ENCODE measurements at places on chromosomes 4 and X.

- H3K4me3 ChIP-seq = no peak overlapping the region
- no peaks in the 10 kb centered on the region for H3K36me3 ChIP-seq
- no peak overlapping the region for H3K27ac ChIP-seq
- DNase-seq = no peak
Measured at GRCh38 chrX:17564689-17565409, 172.4 kb upstream of the SCML1 start.

- peak; percentile 18 for DNase-seq
- H3K4me3 ChIP-seq = no peak overlapping the region
- no peaks in the 10 kb centered on the region for H3K36me3 ChIP-seq
Measured at GRCh38 chr4:20456407-20456806, 204.7 kb downstream of the SLIT2 start.

- H3K4me3 ChIP-seq = no peak overlapping the region
- H3K27me3 ChIP-seq = no peaks in the 10 kb centered on the region
- no peak overlapping the region for H3K27ac ChIP-seq
- no peak for DNase-seq
Measured at GRCh38 chr4:140989944-140990343, 143.3 kb downstream of the RNF150 start.

DNA sequence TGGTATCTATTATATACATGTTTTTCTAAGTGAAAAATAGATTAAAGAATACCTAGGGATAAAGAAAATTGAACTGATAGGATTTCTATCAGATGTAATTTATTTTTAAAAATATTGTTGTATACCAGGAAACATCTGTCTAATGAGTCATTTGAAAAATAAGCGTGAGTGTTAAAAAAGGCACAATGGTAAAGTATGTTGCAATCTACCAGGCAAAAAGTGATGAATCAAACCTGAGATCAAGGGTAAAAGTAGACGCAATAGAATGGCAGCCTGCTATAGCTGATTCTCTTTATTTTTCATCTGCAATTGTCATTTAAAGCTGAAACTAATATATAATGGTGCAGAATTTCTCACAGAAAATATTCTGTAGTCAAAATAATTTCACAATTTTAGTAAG lies 1119.6 kb downstream of the PCDH18 start:
- no peaks in the 10 kb centered on the region for H3K4me1 ChIP-seq
- no peak overlapping the region for H3K27ac ChIP-seq
- no peaks in the 10 kb centered on the region for H3K36me3 ChIP-seq
- no peaks in the 10 kb centered on the region for H3K27me3 ChIP-seq
- no peak overlapping the region for H3K4me3 ChIP-seq

- H3K4me1 ChIP-seq = peaks cover under 1% of the 10 kb centered on the region
- no peaks in the 10 kb centered on the region for H3K27me3 ChIP-seq
- H3K36me3 ChIP-seq = no peaks in the 10 kb centered on the region
- no peak overlapping the region for H3K4me3 ChIP-seq
- H3K27ac ChIP-seq = no peak overlapping the region
Measured at GRCh38 chr4:53961351-53961750, 103.1 kb downstream of the CHIC2 start.

- H3K27me3 ChIP-seq = no peaks in the 10 kb centered on the region
- no peak for DNase-seq
- no peaks in the 10 kb centered on the region for H3K4me1 ChIP-seq
- H3K4me3 ChIP-seq = no peak overlapping the region
- H3K36me3 ChIP-seq = no peaks in the 10 kb centered on the region
Measured at GRCh38 chr4:80611678-80611979, 276.1 kb downstream of the CFAP299 start.

DNA sequence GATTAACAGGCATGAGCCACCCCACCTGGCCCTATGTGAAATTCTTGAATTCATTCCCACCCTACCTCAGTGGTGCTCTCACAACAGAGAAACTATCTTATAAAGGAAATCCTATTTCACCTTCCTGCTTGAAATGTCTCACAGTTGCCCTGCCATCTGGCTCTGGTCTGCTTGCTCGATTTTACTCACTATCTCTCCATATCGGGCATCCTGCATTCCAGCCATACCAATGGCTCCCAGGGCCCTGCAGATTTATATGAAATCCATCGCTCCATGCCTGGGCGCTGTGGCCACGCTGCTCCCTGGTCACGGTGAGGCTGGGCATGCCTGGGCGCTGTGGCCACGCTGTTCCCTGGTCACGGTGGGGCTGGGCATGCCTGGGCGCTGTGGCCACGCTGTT lies 15.8 kb downstream of the SORBS2 start:
- H3K4me1 ChIP-seq = no peaks in the 10 kb centered on the region
- H3K4me3 ChIP-seq = no peak overlapping the region
- H3K27me3 ChIP-seq = no peaks in the 10 kb centered on the region
- no peak overlapping the region for H3K27ac ChIP-seq

- H3K27ac ChIP-seq = no peak overlapping the region
- no peaks in the 10 kb centered on the region for H3K27me3 ChIP-seq
- DNase-seq = no peak
Measured at GRCh38 chr4:121339307-121339706, 41.5 kb downstream of the QRFPR start.

DNA sequence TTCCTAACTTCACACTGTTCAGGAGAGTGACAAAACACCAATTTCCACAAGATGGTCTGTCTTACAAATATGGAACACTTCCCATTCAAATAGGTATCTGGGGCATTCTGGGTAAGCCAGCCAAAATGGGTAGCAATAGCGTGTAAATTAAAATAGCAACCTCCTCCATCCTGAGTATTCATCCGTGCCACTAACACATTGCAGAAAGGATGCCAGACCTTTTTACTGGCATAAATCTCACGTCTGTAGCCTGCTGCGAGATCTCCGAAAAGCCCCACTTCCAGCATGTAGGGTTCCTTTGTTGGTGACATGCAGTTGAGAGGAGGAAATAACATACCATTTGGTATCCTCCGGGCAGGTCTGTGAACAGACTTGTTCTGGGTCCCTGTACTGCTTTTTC lies 52.7 kb upstream of the RAI2 start:
- no peaks in the 10 kb centered on the region for H3K36me3 ChIP-seq
- no peak overlapping the region for H3K27ac ChIP-seq
- H3K27me3 ChIP-seq = no peaks in the 10 kb centered on the region
- DNase-seq = no peak
- H3K4me1 ChIP-seq = no peaks in the 10 kb centered on the region
- no peak overlapping the region for H3K4me3 ChIP-seq

GRCh38 chr4:81549984-81550383 lies 78.3 kb upstream of the RASGEF1B start:
- H3K27me3 ChIP-seq = no peaks in the 10 kb centered on the region
- H3K27ac ChIP-seq = no peak overlapping the region
- H3K36me3 ChIP-seq = no peaks in the 10 kb centered on the region
- DNase-seq = no peak
- no peak overlapping the region for H3K4me3 ChIP-seq

DNA sequence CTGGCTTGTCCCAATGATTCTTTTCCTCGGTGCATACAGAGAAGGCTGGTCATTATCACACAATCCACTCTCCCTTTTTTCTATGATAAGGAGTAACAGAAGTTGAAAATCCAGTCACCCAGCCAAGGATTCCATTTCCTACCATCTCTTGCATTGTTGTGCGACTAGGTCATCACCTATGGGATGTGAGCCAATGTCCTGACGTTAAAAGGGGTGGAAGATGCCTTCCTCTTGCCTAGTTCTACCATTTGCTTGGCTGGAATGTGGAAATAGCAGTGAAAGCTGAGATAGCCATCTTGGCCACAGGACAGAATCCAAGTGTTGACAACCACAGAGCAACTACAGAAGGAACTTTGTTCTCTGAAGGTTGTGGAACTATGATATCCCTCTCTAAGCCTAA lies 132.2 kb upstream of the KIT start:
- no peak overlapping the region for H3K27ac ChIP-seq
- peaks cover 1% of the 10 kb centered on the region for H3K4me1 ChIP-seq
- H3K36me3 ChIP-seq = no peaks in the 10 kb centered on the region
- peak; percentile 86 for DNase-seq
- H3K4me3 ChIP-seq = no peak overlapping the region

GRCh38 chr4:177266506-177266905 lies 43.2 kb upstream of the NEIL3 start:
- no peaks in the 10 kb centered on the region for H3K4me1 ChIP-seq
- H3K27ac ChIP-seq = no peak overlapping the region
- no peak for DNase-seq
- H3K4me3 ChIP-seq = no peak overlapping the region
- H3K36me3 ChIP-seq = no peaks in the 10 kb centered on the region

DNA sequence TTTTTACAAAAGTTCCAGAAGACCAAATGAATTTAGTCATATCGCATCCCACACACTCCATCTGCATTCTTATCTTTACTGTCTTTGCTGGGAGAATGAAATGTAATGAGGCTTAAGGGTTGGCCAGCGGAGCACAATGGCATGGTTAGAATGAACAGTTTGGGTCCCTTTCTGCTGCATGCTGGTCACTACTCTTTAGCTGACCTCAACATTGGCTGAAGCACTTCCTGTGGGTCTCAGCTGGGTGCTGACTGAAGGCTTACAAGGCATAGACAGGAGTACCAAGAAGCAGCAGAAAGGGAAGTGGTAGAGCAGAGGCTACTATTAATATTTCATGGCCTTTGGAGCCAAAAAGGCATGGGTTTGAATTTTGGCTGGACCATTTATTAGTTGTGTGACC lies 159.4 kb upstream of the GPC4 start:
- no peak for DNase-seq
- H3K4me1 ChIP-seq = no peaks in the 10 kb centered on the region
- H3K27ac ChIP-seq = no peak overlapping the region
- no peak overlapping the region for H3K4me3 ChIP-seq
- no peaks in the 10 kb centered on the region for H3K27me3 ChIP-seq
- no peaks in the 10 kb centered on the region for H3K36me3 ChIP-seq

DNA sequence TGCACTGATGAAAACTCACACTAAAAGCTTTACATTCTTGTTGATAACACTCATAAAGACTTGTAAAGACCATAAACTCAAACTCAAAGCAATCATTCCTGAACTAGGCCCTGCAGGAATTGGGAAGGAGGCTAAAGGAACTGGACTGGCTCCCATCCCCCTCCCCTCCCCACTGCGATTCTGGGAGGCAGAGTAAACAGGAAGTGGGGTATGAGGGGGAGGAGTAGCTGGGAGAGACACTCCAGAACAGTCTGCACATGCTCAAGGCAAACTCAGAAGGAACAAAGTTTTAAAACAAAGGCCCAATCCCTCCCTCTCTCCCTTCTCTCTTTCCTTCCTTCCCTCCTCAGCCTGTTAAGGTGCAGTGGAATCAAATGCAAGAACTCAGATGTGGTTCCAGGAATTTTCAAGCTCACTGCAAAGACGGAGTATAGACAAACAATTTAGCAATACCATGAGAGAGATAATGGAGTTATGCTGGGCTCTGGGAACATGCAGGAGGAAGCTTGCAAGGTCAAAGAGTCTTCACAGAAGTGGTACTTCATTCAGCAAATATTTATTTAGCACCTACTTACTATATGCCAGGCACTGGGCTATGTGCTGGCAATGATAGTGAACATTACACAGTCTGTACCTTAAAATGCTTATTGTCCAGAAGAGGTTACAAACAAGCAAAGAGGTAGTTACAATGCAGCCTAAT lies 15.9 kb downstream of the MID1IP1 start:
- H3K4me3 ChIP-seq = no peak overlapping the region
- no peak overlapping the region for H3K27ac ChIP-seq
- no peaks in the 10 kb centered on the region for H3K36me3 ChIP-seq
- H3K4me1 ChIP-seq = no peaks in the 10 kb centered on the region
- DNase-seq = peak; percentile 67
- H3K27me3 ChIP-seq = no peaks in the 10 kb centered on the region

DNA sequence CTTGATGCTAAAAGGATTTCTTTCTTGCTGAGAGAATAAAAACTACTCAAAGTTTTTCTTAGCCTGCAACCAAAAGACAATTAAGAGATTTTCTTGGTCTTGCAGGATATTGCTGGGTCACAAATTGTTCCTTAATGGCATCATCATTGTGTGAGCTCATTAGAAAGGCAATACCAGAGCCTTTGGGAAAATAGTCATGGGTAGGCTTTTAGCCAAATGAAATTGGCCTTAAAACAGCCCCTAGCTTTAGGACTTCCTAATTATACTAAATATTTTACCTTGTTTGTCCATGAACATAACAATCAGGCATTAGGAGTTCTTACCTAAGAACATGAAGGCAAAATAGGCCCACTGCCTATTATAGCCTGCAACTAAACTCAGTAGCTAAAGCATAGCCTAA lies 10.4 kb upstream of the FAM13A start:
- no peaks in the 10 kb centered on the region for H3K4me1 ChIP-seq
- peak; percentile 66 for DNase-seq
- H3K36me3 ChIP-seq = no peaks in the 10 kb centered on the region
- no peak overlapping the region for H3K4me3 ChIP-seq

GRCh38 chr4:8770518-8771257 lies 101.0 kb downstream of the HMX1 start:
- no peak overlapping the region for H3K27ac ChIP-seq
- no peaks in the 10 kb centered on the region for H3K27me3 ChIP-seq
- no peaks in the 10 kb centered on the region for H3K4me1 ChIP-seq
- no peak overlapping the region for H3K4me3 ChIP-seq

DNA sequence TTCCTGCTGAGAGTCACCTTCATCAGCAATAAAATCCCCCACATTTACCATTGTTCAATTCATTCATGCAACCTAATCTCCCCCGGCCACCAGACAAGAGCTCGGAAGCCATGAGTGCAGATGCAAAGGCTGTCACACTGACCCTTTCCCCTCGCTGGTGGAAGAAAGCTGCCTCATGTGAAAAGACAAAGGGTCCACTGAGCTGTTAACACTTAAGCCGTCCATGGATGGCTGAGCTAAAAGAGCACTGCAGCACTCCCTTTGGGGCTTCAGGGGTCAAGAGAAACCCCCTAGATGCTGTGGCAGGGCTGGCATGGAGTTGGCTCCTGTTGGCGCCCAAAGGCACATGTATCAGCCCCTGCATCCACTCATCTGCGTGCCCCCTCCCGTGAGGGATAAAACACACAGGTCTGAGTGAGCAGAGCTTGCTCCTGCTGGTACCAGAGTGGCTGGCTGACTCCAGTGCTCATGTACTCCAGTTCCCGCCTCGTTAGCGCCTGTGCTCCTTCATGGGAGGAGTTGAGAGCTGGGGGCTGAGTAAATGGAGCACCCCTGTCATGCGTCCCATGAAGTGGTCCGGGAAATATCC lies 216.5 kb downstream of the PDHA2 start:
- DNase-seq = peak; percentile 21
- H3K27ac ChIP-seq = no peak overlapping the region
- no peaks in the 10 kb centered on the region for H3K27me3 ChIP-seq
- no peaks in the 10 kb centered on the region for H3K36me3 ChIP-seq
- no peak overlapping the region for H3K4me3 ChIP-seq
- H3K4me1 ChIP-seq = no peaks in the 10 kb centered on the region
